Stimulated activated memory B cell treated with anti-CD40 and anti-IgM and Interleukin-4, amounts not matched to agents 10 μg/mL and 1 μg/mL and 100 μg/mL, for 72 hours (primary cell): ENCODE measurements at places on chromosomes 1 and 21.

GRCh38 chr1:223639331-223639749 is 26.2 kb downstream of the CAPN8 start:
- no peak for ATAC-seq

DNA sequence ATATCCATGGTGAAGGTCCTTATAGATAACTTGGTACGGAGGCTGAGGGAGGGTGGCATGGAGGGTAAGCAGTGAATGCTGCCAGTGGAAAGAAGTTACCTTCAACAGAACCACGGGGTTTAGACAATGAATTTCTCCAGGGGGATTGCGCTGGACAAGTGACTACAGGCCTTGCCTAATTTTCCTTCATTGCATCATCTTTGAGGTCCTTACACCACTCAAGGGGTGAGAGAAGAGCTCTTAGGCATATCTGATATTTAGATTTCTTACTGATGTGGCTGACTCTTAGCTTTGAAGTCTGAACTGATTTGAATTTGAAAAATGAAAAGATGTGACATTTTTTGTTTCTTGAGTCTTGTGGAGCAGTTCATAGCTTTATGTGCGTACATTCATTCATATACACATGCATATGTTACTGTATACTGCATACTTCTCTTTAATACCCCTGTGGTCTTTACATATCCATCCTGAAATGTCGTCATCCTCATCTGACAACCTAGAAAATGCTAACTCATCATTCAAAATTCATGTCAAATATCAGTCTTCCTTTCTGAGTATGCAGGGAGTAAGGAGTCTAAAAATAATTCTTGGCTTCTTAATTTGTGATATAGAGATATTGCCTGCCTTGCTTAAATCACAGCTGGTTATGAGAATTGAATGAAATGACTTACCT is 63.6 kb downstream of the DNM3 start:
- ATAC-seq, result no peak

- ATAC-seq, result no peak
Observed at GRCh38 chr21:33561373-33561772, 18.5 kb downstream of the SON start.

DNA sequence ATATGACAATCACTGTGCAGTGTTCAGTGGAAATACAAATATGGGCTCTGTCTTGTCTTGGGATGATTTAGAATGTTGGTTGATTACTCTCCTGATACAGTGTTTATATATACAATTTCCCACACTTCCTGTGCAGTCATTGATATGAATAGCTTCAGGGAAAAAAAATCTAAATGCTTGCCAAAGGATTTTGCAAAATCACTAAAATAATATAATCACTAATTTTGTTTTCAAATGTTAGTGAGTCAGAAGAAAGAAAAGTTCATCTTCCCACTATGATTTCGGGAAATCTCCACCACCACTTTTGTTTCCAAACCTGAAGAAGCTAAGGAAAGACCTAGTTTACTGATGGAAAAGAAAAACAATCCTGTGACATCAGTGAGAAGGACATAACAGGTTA is 32.1 kb upstream of the CHRM3 start:
- no peak for ATAC-seq

DNA sequence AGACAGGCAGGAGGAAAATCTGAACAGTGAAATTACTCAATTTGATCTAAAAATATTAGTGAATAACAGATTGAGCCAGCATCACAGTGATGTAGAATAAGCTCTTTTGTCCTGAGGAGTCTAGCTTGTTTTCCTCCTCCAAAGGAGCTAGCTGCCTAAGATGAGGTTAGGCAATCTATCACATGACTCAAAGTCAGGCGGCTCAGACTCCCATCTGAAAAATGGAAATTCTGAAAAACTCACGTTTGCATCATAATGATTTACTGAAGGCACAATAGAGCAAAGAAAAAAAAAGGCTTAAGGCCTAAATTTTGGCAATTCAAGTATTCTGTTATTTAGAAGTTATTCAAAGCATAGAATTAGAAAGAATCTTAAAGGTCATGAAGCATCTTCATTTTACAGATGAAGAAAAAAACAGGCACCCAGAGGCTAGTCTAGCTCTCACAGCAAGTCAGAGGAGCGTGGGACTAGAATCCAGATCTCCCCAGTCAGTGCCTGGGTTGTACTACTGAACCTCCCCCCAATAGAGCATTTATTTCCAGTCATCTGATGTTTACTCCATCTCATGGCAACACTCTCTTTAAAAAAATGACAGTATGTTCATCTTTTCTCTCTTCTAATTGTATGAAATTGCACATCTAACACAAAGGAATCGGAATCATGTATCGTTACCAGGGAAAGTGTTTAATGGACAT is 62.5 kb upstream of the ATF3 start:
- ATAC-seq, result no peak

DNA sequence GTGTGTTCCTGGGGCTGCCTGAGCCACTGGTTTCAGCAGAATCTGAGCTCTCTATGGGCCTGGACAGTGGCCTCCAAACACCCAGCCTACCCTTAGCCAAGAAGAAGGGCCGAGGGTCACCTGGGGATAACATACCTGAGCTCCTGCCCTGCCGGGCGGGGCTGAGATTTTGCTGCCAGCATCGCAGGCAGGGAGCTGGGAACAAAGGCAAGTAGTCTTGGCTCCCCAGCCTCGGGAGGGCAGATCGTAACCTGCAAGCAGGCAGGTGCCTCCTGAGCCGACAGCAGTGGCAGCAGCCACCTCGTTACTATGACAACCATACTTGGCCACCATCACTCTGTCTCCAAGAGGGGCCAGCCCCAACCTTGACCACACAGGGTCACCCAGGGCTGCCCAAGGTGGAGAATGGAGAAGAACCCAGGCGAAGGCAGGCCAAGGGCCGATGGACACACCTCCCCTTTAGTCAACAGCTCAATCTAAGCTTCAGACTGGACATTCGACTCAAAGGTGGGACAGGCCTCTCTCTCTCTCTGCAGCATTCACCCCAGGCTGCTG is 54.6 kb downstream of the TOMM20 start:
- no peak for ATAC-seq

DNA sequence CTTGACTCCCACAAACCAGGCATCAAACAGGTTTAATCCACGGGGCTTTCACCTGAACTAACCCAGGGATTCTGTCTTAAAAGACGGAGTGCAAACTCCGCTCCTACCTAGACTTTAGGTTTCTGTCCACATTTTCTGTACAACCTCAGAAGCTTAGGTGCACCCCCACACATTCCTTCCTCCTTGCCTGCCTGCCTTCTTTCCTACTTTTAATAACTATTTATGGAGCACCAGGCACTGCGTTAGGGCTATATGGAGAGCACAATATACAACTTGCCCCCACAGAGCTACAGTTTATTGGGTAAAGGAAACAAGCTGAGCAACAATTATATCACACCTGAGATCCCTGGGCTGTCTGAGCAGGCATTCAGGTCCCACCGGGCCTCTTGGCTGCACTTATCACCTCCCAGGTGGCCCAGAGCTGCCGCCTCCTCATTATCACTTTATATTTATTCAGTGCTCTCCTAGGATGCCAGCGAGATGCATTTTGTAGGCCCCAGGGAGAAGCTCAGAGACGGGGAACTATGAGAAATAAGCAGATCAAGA is 64.1 kb downstream of the DNTTIP2 start:
- no peak for ATAC-seq

DNA sequence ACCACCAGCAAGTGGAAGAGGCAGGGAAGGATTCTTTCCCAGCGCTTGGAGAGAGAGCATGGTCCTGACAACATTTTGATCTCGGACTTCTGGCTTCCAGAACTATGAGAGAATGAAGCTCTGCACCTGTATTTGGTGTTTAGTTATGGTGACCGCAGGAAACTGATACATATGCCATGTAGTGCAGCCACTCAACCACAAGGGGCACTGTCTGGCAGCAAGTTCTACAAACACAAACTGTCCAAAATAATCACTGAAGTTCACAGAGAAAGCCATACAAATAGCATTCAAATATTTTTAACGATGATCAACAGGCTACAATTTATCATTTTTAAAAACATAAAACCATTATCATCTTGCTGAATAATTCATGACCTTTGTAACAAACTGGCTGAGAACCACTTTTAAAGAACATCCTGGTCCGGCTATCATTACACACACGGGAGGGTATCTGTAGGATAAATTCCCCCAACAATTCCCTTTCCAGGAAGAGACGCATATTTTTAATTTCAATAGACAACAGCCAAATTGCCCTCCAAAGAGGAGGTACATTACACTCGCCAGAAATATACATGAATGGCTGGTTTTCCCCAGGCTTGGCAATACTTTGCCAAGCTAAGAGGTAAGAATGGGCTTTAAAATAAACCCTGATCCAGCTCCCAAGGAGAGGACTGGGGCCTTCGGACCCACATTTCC is 9.2 kb upstream of the CBR3 start:
- no peak for ATAC-seq

GRCh38 chr1:215710036-215710898 is 143.2 kb downstream of the KCTD3 start:
- no peak for ATAC-seq

GRCh38 chr1:10508511-10508951 is 33.8 kb downstream of the PEX14 start:
- no peak for ATAC-seq

DNA sequence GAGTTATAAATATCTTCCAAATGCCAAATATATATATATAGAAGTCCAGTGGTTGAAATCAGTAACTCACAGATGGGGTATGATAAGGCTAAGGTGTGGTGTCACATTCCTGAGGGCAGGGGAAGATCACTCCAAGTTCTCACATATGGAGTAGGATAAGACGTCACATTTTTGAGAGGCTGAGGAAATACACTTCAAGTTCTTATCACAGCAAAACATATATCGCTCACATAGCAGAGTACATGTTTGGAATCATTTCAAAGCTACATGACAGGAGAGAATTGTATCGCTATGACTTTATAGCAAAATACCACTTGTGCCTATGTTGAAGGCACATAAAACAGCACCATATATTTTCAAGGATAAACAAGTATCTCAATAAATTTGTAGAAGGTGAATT is 55.1 kb downstream of the RBM11 start:
- ATAC-seq, result no peak

GRCh38 chr1:221184131-221184794 is 305.0 kb downstream of the HLX start:
- ATAC-seq, result no peak

- no peak for ATAC-seq
Observed at GRCh38 chr21:37373539-37373938, 7.0 kb downstream of the DYRK1A start.

DNA sequence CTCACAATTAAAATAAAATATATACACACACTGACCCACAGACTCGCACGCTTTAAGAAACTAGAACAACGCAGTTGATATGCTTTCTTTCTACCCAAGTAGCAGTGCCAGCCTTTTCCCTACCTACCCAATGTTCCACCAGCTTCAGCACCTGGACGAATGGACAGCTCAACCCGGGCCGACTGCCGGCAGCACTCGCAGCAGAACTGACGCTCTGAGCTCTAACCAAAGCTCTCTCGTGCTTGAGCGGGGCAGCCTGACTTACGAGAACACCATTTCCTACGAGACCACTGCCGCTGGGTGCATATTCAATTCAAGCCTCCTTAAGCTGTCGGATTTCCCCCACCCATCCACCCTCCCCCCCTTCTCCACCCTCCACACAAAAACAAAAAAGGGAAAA is 127.4 kb upstream of the DPYD start:
- ATAC-seq, result no peak

GRCh38 chr1:211781260-211781659 is 49.3 kb downstream of the LPGAT1 start:
- no peak for ATAC-seq

DNA sequence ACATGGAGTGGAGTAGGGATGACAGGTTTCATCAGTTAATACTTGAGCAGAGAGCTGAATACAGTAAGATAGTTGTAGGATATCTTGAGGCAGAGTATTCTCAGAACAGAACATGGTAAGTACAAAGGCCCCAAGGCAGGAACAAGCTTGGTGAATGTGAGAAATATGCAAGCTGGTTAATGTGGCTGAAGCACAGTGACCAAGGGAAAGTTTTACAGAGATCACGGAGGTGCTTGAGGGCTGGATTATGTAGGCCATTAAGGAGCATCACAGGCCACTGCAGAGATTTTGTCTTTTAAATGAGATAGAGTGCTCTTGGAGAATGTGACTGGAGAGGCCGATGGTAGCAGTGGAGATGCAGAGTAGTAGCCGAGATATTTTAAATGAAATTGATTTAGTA is 54.0 kb upstream of the BOLA1 start:
- ATAC-seq, result no peak

DNA sequence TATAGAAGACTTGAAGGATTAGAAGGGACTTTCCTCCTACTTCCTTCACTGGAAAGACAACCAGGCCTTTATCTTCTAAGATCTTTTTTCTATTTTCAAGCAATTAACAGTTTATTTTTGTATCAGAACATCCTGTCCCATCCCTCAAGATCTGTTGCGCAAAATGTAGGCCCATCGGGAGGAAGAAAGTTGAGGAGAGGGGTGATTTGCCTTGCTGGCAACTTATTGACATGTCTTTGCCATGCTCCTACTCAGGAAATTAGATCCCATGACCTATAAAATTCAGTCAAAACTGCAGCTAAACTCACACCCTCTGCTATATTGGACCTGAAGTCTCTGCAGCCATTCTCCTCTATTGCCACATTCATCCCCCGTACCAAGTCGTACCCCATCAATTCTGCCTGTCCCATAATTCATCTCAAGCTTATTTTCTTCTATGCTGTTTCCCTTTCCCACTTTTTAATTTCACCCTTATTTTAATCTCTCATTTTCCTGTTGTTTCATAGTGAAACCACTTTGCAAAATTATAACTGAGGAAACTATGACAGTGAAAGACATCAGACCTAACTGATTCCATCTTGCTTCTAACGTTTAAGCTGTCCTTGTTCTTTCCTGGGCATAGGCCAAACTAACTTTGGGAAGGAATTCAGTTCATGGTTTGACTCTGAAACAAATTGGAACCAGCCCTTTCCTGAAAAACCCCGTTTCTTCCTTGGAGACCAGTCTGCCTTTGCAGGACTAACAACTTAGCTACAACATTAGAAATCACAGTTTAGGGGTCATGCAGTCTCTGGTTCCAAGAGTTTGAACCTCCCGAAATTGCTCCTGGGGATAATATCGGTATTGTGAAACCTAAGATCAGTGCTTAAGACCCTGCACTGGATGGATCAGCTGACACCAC is 195.7 kb upstream of the PTBP2 start:
- no peak for ATAC-seq

DNA sequence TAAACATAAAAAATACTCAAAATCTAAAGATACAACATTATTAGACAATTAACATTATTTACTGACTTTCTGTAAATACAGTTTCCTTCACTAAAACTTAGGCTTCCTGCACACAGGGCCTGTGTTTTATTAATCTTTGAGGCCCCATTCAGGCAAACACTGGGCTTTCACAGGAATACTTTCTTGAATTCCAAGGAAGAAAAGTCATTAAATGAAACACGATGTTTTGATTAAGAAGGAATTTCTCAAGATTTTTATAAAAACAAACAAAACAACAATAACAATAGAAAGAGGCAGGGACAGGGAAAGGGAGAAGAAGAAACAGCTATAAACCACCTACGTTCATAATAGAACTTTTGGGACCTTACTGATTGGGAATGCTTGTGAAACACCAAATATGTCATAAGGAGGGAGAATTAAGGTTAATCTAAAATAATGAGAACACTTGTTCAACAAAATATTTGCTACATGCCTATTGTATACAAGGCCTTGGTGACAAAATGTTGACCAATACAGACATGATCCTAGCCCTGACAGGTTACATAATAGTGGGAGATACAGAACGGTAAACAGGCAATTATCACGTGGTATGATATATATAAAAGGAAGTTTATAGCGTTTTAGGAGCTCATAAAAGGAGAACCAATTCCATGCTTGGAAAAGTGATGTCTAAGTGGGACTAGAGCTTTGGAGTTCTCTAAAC is 3.6 kb downstream of the DDAH1 start:
- no peak for ATAC-seq

- ATAC-seq, result no peak
Observed at GRCh38 chr1:163863731-163864130, 542.0 kb downstream of the NUF2 start.
